ENCODE measurements at places on chromosomes 1 and 21. TPM values are rescaled to one million over a fixed set of nuclear protein-coding genes. Genes with fewer than 3 reads are reported as not detected.
A peak's percentile ranks its signal among the peaks of the same experiment; 100 is the strongest.

- peaks cover 6% of the 10 kb centered on the region for H3K36me3 ChIP-seq
- no peak for DNase-seq
- H3K27ac ChIP-seq: no peak overlapping the region
- no peak overlapping the region for H3K4me3 ChIP-seq
- peaks cover 5% of the 10 kb centered on the region for H3K4me1 ChIP-seq
Observed at GRCh38 chr1:23026568-23026967, 7.3 kb downstream of the KDM1A start.

TMEM240 gene
- 8.1 TPM for total RNA-seq

KIF14 gene
- total RNA-seq: 14.2 TPM

VANGL2 gene
- 24.6 TPM for total RNA-seq

GRCh38 chr1:30476911-30477459, 246.4 kb downstream of the MATN1 start:
- no peaks in the 10 kb centered on the region for H3K36me3 ChIP-seq
- H3K27ac ChIP-seq: no peak overlapping the region
- no peak for DNase-seq
- H3K27me3 ChIP-seq: no peaks in the 10 kb centered on the region
- no peaks in the 10 kb centered on the region for H3K4me1 ChIP-seq

DNA sequence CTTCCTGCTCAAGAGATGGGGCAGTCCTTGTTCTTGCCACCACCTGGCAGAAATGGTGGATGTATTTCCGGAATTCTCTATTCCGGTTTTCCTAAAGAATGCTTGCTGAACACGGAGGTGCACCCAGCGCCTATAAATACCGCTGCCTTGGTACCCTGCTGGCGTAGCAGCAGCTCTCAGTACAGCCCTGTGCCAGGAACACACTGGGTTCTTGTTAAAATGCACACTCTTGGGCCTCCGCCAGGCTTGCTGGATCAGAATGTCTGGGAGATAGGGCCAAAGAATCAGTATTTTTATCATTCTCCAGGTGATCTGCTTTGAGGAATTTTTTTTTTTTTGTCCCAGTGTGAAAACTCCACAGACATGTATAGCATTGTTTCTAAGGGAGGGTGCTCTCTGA, 54.2 kb downstream of the IGSF5 start:
- no peaks in the 10 kb centered on the region for H3K36me3 ChIP-seq
- H3K4me3 ChIP-seq: no peak overlapping the region
- no peak for DNase-seq
- no peaks in the 10 kb centered on the region for H3K27me3 ChIP-seq
- no peak overlapping the region for H3K27ac ChIP-seq

- H3K36me3 ChIP-seq: no peaks in the 10 kb centered on the region
- no peak for DNase-seq
- H3K4me1 ChIP-seq: peaks cover 16% of the 10 kb centered on the region
- no peak overlapping the region for H3K27ac ChIP-seq
Observed at GRCh38 chr1:205324781-205325180, 3.2 kb upstream of the NUAK2 start.

GRCh38 chr1:170125269-170125668, 20.5 kb upstream of the NTMT2 start:
- no peaks in the 10 kb centered on the region for H3K36me3 ChIP-seq
- no peak for DNase-seq
- no peak overlapping the region for H3K27ac ChIP-seq
- no peak overlapping the region for H3K4me3 ChIP-seq
- H3K4me1 ChIP-seq: no peaks in the 10 kb centered on the region
- H3K27me3 ChIP-seq: no peaks in the 10 kb centered on the region

DNA sequence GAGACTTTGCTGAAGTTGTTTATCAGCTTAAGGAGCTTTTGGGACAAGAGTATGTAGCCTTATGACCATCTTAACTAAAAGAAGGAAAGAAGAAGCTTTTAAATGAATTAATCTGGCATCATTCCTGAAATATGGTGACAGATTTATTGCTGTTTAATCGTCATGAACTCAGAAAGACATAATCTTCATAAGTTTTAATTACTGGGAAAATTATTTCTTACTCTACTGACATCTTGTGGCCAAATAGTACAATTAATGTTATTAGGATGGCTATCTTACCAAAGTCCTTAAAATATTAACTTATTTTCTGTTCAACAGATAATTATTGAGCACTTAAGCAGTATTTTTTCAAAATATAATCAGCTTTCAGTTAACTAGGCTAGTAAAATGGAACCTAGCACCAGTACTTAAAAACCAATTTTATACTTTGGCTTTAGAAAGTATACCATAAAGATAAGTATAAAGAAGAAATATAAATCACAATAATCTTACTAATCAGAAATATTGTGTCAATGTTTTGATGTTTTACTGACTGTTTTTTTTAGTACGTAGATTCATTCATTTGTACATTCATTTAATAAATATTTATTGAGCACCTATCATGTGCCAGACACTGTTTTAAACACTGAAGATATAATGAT, 34.7 kb upstream of the GPR25 start:
- no peaks in the 10 kb centered on the region for H3K27me3 ChIP-seq
- peak; percentile 48 for DNase-seq
- no peak overlapping the region for H3K4me3 ChIP-seq
- no peaks in the 10 kb centered on the region for H3K4me1 ChIP-seq
- H3K27ac ChIP-seq: no peak overlapping the region

HEYL gene
- total RNA-seq: 0.88 TPM

C1orf94 gene
- total RNA-seq: not detected

LPAR3 gene
- total RNA-seq: 11.1 TPM

DNA sequence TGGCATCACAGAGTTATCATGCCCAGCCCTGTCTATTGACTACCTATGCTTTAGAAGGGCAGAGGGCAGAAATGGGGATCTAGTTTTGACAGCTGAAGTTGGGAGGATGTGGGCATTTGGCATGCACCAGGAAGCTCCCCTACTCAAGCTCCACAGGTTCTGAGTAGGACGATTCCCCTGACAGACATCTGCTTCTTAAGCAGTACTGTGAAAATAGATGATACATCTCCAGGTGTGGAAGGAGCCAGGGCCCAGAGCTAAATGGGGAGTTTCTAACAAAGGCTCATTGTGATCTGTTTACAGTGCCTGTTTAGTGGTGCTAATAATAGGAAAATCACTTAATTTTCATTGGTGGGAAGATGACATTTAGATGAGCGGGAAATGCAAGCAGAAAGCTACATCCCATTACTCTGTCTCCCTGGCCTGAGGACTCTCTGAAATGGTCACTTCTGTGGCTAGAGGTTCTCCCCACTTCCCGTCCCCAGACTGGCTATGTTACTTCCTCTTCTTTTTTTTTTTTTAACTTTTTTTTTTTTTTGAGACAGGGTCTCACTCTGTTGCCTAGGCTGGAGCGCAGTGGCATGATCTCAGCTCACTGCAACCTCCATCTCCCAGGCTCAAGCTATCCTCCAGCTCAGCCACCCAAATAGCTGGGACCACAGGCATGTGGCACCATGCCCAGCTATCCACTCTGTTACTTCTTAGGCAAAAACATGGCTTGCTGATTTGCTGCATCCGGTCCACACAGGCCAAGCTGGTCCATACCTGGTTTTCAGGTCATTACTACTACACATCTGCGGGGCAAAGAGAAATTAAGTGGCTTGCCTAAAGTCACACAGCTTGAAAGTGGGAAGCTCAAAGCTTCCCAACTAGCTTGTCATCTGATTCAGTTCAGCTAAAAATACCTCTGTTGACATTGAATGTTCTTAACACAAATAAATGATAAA, 23.2 kb upstream of the CNIH3 start:
- H3K4me3 ChIP-seq: no peak overlapping the region
- DNase-seq: peak; percentile 92
- H3K27ac ChIP-seq: no peak overlapping the region

DNA sequence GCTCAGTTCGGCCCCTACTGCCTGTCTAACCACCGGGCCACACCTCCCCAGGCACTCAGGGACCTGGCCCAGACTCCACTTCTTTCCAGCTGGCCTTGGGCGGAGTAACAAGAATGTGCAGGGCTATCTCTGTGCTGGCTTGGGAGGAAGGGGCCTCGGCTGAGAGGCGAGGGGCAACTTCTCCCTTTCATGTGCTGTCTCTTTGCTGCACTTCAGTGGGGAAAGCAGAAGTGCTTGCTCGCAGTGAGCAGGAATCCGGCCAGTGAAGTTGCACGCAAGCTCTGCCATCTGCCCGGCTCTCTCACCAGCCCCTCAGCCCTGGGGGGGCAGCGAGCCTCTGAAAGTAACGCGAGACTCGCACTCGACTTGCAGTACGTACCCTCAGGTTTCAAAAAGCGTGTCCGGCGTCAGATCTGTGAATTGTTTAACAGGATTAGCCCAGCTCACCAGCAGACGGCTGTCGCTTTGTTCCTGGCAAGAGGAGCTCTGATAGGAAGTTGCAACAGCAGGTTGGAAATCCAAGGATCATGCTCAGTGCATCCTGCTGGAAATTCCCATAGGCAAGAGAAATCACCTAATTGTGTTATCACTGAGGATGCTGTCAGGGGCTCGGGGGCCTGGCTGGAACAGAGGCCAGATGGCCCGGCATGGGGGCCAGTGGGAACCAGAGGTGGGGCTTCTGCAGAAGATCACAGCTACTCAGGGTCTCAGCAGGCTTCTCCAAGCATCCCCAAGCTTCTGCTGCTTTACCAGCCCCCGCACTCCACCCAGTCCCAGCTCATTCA, 221.1 kb downstream of the NPHP4 start:
- H3K27ac ChIP-seq: no peak overlapping the region
- no peaks in the 10 kb centered on the region for H3K36me3 ChIP-seq
- peaks cover 13% of the 10 kb centered on the region for H3K27me3 ChIP-seq
- DNase-seq: peak; percentile 3
- H3K4me3 ChIP-seq: no peak overlapping the region

DNA sequence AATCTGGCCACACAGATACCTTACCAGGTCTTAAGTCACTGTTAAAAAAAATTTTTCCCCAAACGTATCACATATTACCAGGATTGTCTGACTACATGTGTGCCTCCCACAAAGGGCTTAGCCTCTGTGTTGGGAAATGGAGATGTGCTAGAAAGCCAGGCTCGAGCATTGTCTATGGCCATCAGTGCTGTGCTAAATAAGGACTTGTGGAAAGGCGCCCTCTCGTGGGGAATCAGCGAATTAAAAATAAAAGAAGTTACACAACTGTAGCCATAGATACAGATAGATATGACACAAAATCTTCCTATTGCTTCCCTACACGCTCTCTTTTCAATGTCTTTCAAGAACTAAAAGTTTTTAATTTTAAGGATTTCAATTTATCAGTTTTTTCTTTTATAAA, 47.5 kb upstream of the CRNN start:
- no peak overlapping the region for H3K4me3 ChIP-seq
- no peaks in the 10 kb centered on the region for H3K36me3 ChIP-seq
- H3K27ac ChIP-seq: no peak overlapping the region
- H3K4me1 ChIP-seq: no peaks in the 10 kb centered on the region
- no peaks in the 10 kb centered on the region for H3K27me3 ChIP-seq

DNA sequence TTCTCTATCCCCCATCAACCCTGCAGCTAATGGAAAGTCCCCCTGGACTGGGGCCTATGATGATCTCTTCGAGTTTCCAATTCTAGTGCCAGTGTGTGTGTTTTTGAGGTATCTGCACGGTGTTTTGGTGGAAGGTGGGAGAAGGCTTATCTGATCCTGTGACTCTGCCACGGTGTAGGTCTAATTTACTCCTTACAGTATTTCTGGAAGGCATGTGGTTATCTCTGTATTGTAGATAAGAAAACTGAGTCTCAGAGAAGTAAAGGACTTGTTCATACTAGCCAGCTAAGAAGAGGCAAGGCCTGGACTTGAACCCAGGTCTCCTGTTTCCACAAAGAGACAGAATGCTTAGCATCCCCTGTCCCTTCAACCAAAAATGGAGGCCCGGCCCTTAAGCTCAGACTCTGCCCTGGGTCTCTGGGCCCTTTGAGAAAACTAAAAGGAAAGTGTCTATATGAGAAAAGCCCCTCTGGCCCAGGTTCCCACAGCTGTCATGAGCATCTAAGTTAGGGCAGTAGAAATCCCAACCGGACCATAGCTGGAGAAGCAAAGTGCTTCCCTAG, 20.3 kb downstream of the RIMS3 start:
- H3K27me3 ChIP-seq: no peaks in the 10 kb centered on the region
- H3K4me3 ChIP-seq: no peak overlapping the region
- no peak for DNase-seq
- no peak overlapping the region for H3K27ac ChIP-seq
- H3K4me1 ChIP-seq: peaks cover 2% of the 10 kb centered on the region
- no peaks in the 10 kb centered on the region for H3K36me3 ChIP-seq

- H3K4me1 ChIP-seq: no peaks in the 10 kb centered on the region
- no peaks in the 10 kb centered on the region for H3K36me3 ChIP-seq
- no peak for DNase-seq
- no peaks in the 10 kb centered on the region for H3K27me3 ChIP-seq
- H3K4me3 ChIP-seq: no peak overlapping the region
- H3K27ac ChIP-seq: no peak overlapping the region
Observed at GRCh38 chr1:145901312-145902021, 8.4 kb downstream of the ITGA10 start.

SEMA6C gene
- total RNA-seq: 22.0 TPM

DNA sequence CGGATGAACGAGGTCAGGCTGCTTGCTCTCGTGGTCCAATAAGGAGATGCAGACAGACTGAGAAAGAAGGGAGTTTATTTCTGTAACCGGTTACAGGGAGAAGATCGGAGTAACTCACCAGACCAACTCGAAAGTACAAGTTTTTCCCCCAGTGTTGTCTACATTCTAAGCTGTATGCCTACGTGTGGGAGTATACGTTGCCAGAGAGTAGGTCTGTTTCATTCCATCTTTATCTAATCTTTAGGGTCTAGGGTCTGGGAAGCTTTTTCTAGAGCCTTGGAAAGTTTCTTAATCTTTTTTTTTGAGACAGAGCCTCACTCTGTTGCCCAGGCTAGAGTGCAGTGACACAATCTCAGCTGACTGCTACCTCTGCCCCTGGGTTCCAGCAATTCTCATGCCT, 4.7 kb upstream of the PADI1 start:
- DNase-seq: no peak
- H3K36me3 ChIP-seq: no peaks in the 10 kb centered on the region
- H3K27me3 ChIP-seq: no peaks in the 10 kb centered on the region

DNA sequence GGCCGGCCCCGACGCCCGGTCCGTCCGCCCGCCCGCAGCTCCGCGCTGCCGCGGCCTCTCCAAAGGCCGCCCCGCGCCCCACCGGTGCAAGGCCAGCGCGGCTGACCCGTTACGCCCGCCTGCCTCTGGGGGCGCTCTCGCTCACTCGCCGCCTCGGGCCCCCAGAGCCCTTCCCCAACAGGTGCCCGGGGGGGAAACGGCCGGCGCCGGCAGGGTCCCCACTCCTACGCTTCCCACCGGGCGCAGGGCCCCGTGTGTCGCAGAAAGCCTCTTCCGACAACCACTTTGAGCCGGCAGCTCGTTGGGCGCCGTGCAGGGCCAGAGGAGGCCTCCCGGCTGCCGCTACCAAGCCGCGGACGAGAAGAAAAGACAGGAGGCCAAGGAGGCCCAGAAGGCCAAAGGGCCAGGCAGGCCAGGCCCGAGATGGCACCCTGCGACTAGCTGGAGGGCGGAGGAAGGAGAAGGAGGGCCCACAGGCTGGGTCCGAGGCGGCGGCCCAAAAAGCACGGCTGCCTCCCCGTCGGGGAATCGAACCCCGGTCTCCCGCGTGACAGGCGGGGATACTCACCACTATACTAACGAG, 64.9 kb upstream of the FCGR2A start:
- H3K4me1 ChIP-seq: no peaks in the 10 kb centered on the region
- no peak overlapping the region for H3K27ac ChIP-seq
- peak overlapping the region; percentile 57 for H3K4me3 ChIP-seq
- no peaks in the 10 kb centered on the region for H3K36me3 ChIP-seq

GRCh38 chr1:30780409-30780808, 22.8 kb upstream of the LAPTM5 start:
- H3K4me1 ChIP-seq: peaks cover 2% of the 10 kb centered on the region
- no peak overlapping the region for H3K27ac ChIP-seq
- H3K36me3 ChIP-seq: no peaks in the 10 kb centered on the region
- no peak for DNase-seq
